ENCODE measurements at places on chromosomes 16 and 17.
A peak's percentile ranks its signal among the peaks of the same experiment; 100 is the strongest.

DNA sequence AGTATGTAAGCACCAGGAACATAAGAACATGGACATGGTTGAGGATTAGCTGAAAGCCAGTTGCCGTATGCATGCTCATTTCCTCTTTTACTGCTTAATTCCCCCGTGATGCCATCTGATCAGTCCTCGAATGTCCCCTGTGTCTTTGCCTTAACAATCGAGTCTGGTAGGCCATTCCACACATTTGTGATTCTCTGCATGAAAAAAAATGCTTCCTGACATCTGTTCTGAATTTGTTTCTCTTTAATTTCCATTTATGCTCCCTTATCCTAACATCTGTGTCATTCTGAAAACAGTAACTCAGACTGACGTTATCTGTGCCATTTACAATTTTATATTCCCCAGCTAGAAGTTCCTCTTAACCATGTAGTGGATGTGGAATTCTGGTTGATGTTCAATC lies 158.2 kb upstream of the TOX3 start:
- no peaks in the 10 kb centered on the region for H3K4me1 ChIP-seq
- no peak for DNase-seq
- no peak overlapping the region for H3K4me3 ChIP-seq
- H3K27me3 ChIP-seq = no peaks in the 10 kb centered on the region
- H3K36me3 ChIP-seq = no peaks in the 10 kb centered on the region

GRCh38 chr16:17083628-17084027 lies 387.1 kb downstream of the XYLT1 start:
- H3K36me3 ChIP-seq = no peaks in the 10 kb centered on the region
- H3K27me3 ChIP-seq = no peaks in the 10 kb centered on the region
- peaks cover 9% of the 10 kb centered on the region for H3K4me1 ChIP-seq
- no peak overlapping the region for H3K27ac ChIP-seq
- H3K4me3 ChIP-seq = no peak overlapping the region
- no peak for DNase-seq

GRCh38 chr17:14997290-14997689 lies 267.8 kb downstream of the PMP22 start:
- H3K36me3 ChIP-seq = no peaks in the 10 kb centered on the region
- no peaks in the 10 kb centered on the region for H3K27me3 ChIP-seq
- H3K4me1 ChIP-seq = no peaks in the 10 kb centered on the region
- no peak overlapping the region for H3K27ac ChIP-seq

- peaks cover 28% of the 10 kb centered on the region for H3K4me1 ChIP-seq
- H3K36me3 ChIP-seq = no peaks in the 10 kb centered on the region
- peak overlapping the region; percentile 40 for H3K4me3 ChIP-seq
- H3K27ac ChIP-seq = no peak overlapping the region
- DNase-seq = peak; percentile 40
- H3K27me3 ChIP-seq = peaks cover 18% of the 10 kb centered on the region
These were observed 230.9 kb downstream of the MRTFB start for GRCh38 chr16:14302031-14302398.

GRCh38 chr17:48612854-48613691 lies 2.0 kb downstream of the HOXB8 start:
- peak overlapping the region; percentile 24 for H3K4me3 ChIP-seq
- DNase-seq = peak; percentile 76
- peaks cover 64% of the 10 kb centered on the region for H3K27me3 ChIP-seq
- H3K36me3 ChIP-seq = no peaks in the 10 kb centered on the region

DNA sequence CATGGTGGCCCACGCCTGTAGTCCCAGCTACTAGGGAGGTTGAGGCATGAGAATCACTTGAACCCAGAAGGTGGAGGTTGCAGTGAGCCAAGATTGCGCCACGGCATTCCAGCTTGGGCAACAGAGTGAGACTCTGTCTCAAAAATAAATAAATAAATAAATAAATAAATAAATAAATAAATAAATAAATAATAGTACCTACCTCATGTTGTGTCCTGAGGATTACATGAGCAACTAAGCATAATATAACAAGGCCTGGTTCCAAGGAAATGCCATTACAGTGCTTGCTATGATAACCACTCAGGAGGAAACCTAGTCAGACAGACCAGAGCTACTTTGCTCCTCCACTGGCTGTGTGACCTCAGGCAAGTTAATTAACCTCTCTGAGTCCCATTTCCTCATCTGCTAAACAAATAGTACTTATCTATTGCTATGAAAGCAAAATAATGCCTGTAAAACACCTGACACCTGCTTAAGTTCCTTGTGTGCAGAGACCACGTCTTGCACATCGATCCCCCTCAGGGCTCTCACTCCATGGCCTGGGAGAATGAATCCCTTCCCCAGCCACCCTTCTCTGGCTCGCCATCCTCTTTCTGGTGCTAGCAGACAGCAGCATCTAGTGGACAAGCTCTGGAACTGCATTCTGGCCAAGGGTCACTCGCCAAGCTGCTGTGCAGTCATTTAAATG lies 7.5 kb downstream of the EPOP start:
- no peak overlapping the region for H3K27ac ChIP-seq
- H3K27me3 ChIP-seq = peaks cover 30% of the 10 kb centered on the region
- DNase-seq = peak; percentile 50
- H3K4me1 ChIP-seq = no peaks in the 10 kb centered on the region
- no peak overlapping the region for H3K4me3 ChIP-seq

Measured in natural killer cell (primary cell).